CMK (cell line): ENCODE measurements at places on chromosomes 2 and 18.

DNA sequence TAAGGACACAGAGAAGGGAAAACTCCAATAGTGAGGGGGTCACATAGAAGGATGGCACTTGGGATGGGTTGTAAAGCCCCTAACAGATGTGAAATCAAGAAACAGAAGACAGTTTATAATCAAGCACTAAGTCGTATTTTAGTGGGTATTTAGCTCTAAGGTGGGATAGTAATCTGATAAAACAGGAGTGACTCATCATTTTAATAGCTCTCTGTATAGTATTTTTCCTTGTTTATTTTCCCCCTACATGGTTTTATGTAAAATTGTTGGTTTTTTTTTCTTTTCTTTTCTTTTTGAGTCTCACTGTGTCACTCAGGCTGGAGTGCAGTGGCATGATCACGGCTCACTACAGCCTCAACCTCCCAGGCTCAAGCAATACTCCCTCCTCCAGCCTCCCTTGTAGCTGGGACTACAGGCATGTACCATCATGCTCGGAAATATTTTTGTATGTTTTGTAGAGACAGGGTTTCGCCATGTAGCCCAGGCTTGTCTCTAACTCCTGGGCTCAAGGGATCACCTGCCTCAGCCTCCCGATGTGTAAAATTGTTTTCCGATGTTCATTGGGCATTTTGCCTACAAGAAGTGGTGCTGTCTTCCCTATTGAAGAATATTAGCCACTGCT lies 142.6 kb upstream of the SERPINE2 start:
- no peak for DNase-seq

GRCh38 chr2:9445089-9445488 lies 21.6 kb downstream of the CPSF3 start:
- no peak for DNase-seq

GRCh38 chr2:96552315-96553175 lies 16.0 kb downstream of the ARID5A start:
- DNase-seq = no peak

- no peak for DNase-seq
Measured at GRCh38 chr18:7840411-7840810, 273.3 kb downstream of the PTPRM start.

DNA sequence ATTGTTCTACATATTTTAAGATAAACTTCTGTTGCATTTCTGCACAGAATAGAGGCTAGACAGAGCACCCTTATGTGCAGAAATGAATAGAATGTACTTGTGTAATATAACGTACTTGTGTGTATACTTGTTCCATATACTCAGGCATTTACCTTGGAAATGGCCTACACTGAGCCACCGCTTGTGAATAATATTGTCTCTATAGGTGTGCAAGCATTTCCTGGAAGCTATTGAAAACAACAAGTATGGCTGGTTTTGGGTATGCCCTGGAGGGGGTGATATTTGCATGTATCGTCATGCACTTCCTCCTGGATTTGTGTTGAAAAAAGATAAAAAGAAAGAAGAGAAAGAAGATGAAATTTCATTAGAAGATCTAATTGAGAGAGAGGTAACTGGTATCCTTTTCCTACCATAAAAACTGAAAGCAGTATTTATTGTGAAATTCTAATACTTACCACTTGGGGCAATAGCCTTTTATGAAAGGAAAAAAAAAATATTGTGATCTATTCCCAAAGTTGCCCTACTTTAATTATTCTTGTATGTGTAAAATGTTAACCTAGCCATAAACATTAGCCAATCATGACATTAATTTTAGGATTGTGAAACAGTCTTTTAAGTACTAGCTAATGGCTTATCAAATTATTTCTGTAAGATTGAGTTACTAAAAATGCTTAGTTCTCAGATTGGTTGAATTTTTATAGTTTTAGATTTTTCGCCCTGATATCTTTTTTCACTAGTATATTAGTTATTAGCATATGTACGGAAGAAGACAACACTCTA lies 18.0 kb downstream of the ZC3H15 start:
- no peak for DNase-seq

GRCh38 chr18:2423761-2424160 lies 147.5 kb downstream of the METTL4 start:
- DNase-seq = no peak

DNA sequence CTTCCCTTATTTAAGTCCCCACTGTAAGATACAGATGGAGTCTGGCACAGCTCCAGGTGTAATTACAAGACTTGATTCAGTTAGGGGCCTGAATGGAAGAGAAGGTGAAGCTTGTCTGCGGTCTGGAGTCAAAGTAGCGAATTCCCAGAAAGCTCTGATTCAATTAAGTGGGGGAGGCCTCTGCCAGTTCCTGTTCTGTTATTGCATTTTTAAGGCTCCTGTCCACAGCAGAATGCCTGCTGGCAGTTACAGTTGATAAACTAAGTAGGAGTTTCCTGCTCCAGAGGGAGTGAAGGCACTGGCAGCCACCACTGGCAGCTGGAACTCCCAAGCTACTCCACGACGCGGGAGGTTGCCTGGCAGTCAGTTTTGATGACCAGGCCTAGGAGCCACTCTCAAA lies 181.1 kb downstream of the SOCS6 start:
- no peak for DNase-seq

DNA sequence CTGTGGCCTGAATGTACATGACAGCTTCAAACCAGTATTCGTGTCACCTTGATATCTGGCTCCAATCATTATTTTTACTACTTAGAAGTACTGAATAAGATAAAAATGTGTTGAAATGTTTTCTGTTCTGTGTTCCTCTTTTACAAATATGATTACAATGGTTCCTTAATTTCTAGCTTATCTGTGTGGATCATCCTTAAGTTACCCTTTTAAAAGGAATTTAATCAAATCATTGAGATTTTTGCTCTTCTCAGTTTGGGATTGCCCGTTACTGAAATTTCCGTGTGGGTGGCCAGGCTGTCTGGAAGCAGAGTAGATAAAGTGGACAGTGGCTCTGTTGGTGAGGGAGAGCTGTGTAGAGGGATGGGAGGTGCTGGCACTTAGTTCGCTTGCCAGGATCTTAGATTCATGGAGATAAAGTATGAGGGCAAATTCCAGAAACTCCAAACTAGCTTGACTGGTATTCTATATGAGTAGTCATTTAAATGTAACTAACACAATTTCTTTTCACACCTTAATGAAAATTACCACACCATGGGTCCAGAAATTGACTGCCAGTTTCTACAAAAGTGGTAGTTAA lies 27.4 kb upstream of the SAG start:
- DNase-seq = no peak

DNA sequence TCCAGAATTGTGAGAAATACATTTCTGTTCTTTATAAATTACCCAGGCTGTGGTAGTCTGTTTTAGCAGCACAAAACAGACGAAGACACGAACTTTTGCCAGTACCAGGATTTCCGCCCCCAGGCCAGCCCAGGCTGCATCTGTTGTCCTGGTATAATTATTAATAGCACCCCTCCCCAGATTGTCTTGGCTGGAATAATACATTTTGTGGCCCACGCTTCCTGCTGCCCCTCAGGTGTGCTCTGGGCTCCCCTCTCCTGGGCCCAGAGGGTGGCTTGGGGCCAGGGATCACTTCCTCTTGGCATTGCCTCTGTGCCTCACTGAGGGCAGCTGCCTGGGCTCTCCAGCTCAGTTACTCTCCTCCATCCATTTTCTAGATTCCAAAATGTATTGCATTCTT lies 102.1 kb upstream of the HS6ST1 start:
- DNase-seq = no peak

DNA sequence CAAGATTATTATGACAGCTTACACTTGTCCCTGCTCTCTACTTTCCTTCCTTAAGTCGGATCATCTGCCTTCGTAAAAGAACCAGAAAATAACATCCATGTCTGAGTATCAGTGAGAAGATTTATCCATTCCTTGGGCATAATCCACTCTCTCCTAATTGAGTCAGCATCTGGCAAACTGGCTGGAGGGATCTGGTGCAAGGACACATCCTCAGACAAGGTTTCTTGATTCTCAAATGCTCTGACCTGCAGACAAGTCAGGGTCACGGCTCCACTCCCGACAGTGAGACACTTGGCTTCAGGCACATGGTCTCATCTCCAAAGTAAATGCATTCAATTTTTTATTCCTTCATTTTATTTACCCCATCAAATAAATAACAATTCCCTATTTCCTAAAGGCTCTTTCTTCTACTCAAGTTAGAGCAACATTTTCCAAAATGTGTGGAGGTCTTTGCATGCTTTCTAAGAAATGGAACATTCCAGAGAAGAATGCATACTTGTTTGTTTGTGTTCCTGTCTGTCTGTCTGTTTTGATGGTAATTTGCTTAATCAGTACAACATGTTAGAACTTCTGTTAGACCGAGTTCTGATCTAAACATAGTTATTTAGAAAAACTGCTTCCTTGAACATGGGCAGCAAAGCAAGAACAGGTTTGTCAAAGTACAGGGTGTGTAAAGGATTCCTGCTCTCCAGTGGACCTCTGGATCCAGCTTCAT lies 246.9 kb downstream of the IRS1 start:
- no peak for DNase-seq

- DNase-seq = no peak
Measured at GRCh38 chr2:3184167-3184566, 193.5 kb downstream of the EIPR1 start.

DNA sequence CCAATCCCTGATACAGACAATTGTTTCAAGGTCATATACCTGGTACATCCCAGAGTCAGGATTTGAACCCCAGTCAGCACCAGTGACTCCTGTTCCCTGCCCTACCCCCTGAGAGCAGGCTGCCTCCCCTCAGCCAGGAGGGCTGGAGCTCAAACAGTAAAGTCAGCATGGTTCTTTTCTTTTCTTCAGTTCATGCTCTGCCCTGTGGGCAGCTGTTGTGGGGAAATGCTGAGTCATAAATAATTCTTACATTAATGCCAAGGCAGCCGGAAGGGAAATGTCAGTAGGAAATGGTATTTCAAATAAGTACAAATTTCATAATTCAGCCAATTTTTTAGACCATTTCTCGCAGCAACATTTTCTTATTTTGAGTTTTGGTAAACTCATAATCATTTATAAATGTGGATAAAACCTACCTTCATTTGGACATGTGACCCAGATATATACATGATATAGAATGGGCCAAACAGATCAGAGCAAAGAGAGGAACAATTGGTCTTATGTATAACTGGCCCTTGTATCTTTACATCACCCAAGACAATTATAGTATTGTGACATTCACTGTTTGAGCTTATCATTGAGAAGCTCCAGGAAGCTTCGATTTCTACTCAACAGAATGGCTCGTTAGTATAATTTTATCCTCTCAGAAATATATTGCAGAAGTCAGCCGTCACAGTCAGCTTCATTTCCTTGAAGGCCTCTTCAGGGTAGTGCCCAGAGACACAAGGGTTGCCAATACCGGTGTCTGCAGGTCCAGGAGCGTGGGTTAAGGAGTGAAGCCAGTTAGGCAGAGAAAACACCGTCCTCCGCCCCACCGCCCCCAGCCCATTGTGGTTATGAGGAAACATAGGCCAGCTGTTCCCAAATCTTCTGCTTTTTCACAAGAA lies 28.0 kb upstream of the SCYGR1 start:
- no peak for DNase-seq

GRCh38 chr2:100427627-100428258 lies 10.3 kb upstream of the CHST10 start:
- DNase-seq = no peak

DNA sequence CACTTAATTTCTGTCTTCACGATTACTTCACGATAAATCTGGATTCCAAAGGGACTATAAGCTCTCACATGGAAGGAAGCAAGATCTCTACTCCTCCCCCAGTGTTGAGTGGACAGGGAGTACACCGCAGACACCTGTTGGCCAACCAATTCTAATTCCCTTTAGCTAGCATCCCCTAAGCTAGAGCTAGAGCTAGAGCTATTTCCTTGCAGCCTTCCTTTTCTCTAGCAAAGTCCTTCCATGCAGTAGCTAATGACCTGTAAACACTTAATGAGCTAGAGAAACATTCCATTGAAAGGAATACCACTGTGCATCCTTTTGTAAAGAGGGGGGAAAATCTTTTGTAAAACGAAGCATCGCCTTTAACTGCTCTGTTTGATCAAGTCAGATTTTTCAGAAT lies 56.5 kb downstream of the BCL11A start:
- no peak for DNase-seq

GRCh38 chr2:75241696-75242095 lies 42.4 kb upstream of the TACR1 start:
- DNase-seq = no peak

DNA sequence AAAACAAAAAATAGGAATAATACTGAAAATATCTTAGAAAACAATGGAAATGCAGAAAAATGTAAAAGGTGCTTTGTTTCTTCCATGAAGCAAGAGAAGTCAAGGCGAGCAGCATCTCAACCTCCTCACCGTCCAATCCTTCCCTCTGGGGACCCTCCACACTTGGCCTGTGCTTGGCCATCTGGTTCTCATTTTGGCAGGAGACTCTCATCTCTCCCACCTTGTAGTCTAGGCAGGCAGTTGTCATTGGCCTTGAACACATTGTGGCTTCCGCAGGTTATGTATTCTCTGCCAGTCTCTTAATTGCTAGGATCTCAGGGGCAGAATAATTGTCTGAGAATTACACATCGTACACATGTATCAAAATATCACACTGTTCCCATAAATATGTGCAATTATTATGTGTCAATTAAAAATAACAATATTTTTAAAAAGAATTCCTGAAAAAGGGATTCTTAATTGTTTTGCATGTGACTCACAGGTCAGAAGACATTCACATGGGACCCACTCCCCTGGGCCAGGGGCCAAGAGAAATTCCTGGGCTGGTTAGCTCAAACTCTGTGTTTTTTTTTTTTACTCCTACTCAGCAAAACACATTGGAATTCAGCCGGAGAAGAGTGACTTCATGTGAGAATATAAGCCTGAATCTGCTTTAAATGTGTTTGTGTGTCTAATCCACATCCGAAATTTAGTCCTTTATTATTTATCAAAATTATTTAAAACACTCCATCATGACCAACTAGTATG lies 14.0 kb upstream of the ANKRD62 start:
- no peak for DNase-seq

GRCh38 chr2:3596901-3597417 lies 2.0 kb downstream of the COLEC11 start:
- no peak for DNase-seq

GRCh38 chr2:145925591-145925990 lies 1405.7 kb upstream of the ZEB2 start:
- DNase-seq = no peak

DNA sequence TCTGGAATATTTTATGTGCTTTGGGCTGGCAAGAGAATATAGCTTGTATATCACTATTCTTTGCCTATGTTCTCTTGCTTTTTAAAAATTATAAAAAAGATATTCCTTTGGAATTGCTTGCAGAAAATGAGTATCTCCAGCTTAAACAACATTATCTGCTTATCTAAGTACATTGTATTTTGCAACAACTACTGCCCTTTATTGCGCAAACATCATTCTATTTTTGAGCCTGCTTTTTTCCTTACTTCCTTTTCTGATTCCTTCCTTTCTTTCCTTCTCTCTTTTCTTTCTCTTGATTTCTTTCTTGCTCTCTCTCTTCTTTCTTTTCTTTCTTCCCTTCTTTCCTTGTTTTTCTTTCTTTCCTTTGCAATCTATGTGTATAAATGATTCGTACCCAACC lies 74.0 kb downstream of the UNC80 start:
- DNase-seq = no peak

DNA sequence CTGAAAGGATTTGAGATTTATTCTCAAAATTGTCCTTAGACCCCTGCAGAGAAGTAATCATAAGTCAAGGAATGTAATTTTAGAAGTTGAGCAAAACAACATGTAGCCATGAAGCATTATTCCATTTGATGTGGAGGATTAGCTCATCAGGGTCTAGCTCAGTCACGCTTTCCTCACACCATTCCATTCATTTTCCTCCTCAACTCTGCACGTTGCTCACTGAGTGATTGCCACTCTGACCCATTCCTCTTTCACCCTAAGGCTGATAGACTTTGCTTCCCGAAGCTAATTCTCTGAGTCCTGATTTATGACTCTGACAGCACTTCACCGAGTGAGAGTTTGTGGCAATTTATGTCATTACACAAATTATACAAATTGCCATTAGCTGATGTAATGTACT lies 820.6 kb upstream of the PIK3C3 start:
- no peak for DNase-seq
